ENCODE measurements at places on chromosomes 11 and 22. TPM values are rescaled to one million over a fixed set of nuclear protein-coding genes. Genes with fewer than 3 reads are reported as not detected.

The ANO9 gene
- total RNA-seq, result not detected

The SLC25A18 gene
- not detected for total RNA-seq

The USP47 gene
- total RNA-seq, result 79.3 TPM

The LPXN gene
- 3.9 TPM for total RNA-seq

The GTSE1 gene
- 3.3 TPM for total RNA-seq

The PLAAT3 gene
- total RNA-seq, result 28.1 TPM

The TMEM191B gene
- 3.1 TPM for total RNA-seq

The CD3D gene
- total RNA-seq, result not detected

The CRYBB1 gene
- total RNA-seq, result not detected

The GAB4 gene
- not detected for total RNA-seq

The ADM2 gene
- 0.37 TPM for total RNA-seq

The APOL6 gene
- total RNA-seq, result 14.7 TPM

The EXPH5 gene
- 0.53 TPM for total RNA-seq

The CHRM4 gene
- total RNA-seq, result not detected

The SCGB1A1 gene
- total RNA-seq, result not detected

The EFCAB6 gene
- 2.4 TPM for total RNA-seq

The SAMM50 gene
- total RNA-seq, result 44.1 TPM

The SF1 gene
- total RNA-seq, result 88.3 TPM

The CADM1 gene
- total RNA-seq, result 0.75 TPM

The PANX2 gene
- 0.79 TPM for total RNA-seq

The TP53AIP1 gene
- total RNA-seq, result not detected

The SLC6A5 gene
- total RNA-seq, result not detected

The OR51B5 gene
- 0.40 TPM for total RNA-seq

The CCDC87 gene
- 0.44 TPM for total RNA-seq

The OR8G5 gene
- total RNA-seq, result not detected

The MMP11 gene
- 5.2 TPM for total RNA-seq

The PGA5 gene
- not detected for total RNA-seq

The TUBA8 gene
- total RNA-seq, result 0.87 TPM

The RIC3 gene
- total RNA-seq, result not detected

The IRAG1 gene
- total RNA-seq, result 73.2 TPM

The HTATIP2 gene
- 32.2 TPM for total RNA-seq

The USH1C gene
- total RNA-seq, result not detected

All from aortic smooth muscle cell (primary cell).